Endothelial cell (in vitro differentiated cells): ENCODE measurements at places on chromosomes 1 and 21. TPM values are rescaled to one million over a fixed set of nuclear protein-coding genes. Genes with fewer than 3 reads are reported as not detected.

The OR2AK2 gene
- total RNA-seq, result not detected

DNA sequence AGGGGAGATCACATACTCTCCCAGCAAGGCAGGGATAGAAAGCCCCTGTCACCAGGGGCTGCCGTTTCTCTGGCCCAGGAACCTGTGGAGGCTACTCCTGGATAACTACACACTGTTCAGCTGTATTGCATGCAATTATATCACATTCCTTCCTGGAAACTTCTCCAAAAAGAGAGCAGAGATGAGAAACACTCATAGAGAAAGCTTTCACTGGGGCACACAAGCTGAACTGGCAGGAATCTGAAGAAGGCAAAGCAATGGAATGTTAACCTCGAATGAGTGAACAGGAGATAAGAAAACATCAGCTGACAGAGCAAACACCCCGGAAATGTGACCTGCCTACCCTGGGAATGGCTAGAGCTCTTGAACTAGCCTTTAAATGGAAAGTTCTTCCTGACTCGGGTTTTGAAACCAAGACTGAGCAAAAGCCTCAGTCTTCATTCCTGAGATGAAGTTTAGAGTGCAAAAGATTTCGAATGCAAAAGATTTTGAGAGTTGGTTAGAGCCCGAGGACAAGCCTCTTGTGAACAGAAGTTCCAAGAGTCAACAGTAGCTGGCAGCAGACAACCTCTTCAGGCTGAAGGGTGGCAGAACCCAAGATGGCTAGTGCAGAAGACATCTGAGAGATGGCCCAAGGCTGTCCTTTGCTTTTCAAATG is 32.3 kb downstream of the CCN1 start:
- no peak overlapping the region for H3K4me3 ChIP-seq
- no peak for DNase-seq
- H3K36me3 ChIP-seq, result peaks cover under 1% of the 10 kb centered on the region

GRCh38 chr1:201501144-201501543 is 5.8 kb downstream of the CSRP1 start:
- DNase-seq, result no peak
- H3K27ac ChIP-seq, result peak overlapping the region; percentile 10
- peaks cover 58% of the 10 kb centered on the region for H3K4me1 ChIP-seq

The CR2 gene
- total RNA-seq, result not detected

DNA sequence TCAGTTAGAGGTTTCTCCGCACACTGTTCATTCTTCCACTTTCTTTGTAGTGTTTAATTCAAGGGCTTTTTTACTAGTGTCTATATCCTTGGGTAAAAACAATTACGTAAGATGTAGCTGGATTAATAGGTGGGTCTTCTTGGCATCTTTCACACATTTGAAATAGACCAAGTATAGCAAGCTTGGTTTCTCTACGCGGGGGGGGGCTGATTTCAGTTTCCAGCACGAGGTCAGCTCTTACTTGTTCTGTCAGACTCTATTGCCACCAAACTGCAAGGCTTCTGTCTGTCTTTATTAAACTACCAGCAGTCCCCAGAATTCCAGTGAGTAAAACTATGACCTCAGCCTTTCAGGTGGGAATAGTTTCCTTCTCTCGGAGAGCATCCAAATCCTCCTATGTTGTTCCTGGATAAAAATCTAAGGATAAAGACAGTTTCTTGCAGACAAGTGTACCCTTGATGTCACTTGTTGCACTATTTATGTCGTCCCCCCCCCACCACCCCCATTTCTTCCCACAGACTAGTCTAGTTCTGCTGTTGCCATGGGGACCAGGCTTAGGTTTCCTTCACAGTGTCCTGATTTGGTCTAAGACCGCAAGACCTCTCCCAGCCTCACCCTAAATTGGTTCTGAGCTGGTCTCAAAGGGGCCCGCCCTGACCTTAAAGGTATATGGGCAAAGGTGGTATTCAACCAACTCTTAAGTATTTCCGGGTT is 17.0 kb downstream of the SPATA46 start:
- H3K4me1 ChIP-seq, result peaks cover 42% of the 10 kb centered on the region
- H3K36me3 ChIP-seq, result peaks cover 39% of the 10 kb centered on the region
- H3K27me3 ChIP-seq, result peaks cover 8% of the 10 kb centered on the region
- H3K27ac ChIP-seq, result peak overlapping the region; percentile 59

DNA sequence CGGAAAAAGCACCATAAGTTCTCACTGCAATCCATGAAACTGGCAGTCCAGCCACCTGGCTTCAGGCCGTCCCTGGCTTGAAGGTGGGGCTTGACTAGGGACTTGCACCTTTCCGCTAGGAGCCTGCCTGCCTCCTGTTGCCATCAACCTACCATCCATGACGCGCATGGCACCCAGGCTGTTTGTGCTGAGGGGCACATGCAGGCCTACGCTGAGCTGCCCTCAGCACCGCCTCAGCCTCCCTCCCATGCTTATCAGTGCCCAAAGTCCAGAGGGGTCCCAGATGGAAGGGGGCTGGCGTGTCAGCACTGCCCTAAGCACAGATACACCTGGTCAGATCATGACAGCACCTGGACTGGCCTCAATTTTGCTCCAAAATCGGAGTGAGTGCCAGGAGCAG is 190.2 kb upstream of the LYPLAL1 start:
- no peak for DNase-seq
- H3K27me3 ChIP-seq, result no peaks in the 10 kb centered on the region
- H3K27ac ChIP-seq, result no peak overlapping the region
- no peaks in the 10 kb centered on the region for H3K36me3 ChIP-seq

The LCE2A gene
- not detected for total RNA-seq

The CYB5RL gene
- 6.7 TPM for total RNA-seq

The SESN2 gene
- total RNA-seq, result 31.0 TPM

GRCh38 chr21:45768011-45768739 is 124.7 kb downstream of the PCBP3 start:
- no peak for DNase-seq
- H3K36me3 ChIP-seq, result no peaks in the 10 kb centered on the region
- H3K4me3 ChIP-seq, result no peak overlapping the region
- no peaks in the 10 kb centered on the region for H3K4me1 ChIP-seq
- peaks cover 4% of the 10 kb centered on the region for H3K27me3 ChIP-seq

DNA sequence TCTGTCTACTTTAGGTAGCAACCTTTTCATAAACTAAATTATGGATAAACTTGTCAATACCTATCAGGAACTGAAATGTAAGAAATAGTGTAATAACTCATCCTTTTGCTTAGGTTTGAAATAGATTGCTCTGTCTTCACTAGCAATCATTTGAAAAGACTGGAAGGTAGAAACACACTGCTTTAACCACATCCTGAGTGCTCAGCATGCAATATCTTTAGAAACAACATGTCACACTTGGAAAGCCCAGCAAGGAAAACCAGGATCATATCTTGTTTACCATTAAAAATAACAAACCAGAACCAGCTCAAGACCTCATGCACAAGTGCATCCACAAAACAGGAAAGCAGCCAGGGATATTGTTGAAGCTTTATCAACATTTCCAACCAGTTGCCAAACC is 3.6 kb downstream of the KCNJ6 start:
- peaks cover 7% of the 10 kb centered on the region for H3K27me3 ChIP-seq
- no peak overlapping the region for H3K27ac ChIP-seq
- no peak for DNase-seq
- no peak overlapping the region for H3K4me3 ChIP-seq
- H3K4me1 ChIP-seq, result peaks cover 12% of the 10 kb centered on the region

The TNFRSF4 gene
- total RNA-seq, result 0.80 TPM

The ERICH3 gene
- 2.8 TPM for total RNA-seq
